ENCODE measurements at places on chromosomes 3 and 15.

DNA sequence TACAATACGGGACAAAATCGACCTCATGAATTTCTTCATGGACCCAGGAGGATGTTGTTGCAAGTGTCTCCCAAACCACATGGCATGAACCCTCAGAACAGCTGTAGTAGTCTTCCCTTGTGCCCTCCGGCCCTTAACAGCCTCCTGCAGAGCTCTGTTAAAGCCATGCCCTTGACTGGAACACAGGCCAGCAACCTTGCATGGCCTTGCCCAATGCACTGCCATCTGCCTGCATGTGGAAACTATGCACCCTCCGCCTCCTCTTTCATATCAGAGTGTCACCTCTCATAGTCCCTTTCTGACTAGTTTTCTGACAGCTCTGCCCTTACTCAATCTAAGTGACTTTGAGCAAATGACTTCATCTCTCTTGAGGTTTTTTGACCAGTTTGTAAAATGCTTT lies 39.4 kb upstream of the TRIM71 start:
- DNase-seq: no peak

- DNase-seq: no peak
Measured at GRCh38 chr15:62879770-62880169, 162.8 kb upstream of the TPM1 start.

GRCh38 chr3:183375787-183376186 lies 52.6 kb downstream of the MCF2L2 start:
- DNase-seq: no peak

DNA sequence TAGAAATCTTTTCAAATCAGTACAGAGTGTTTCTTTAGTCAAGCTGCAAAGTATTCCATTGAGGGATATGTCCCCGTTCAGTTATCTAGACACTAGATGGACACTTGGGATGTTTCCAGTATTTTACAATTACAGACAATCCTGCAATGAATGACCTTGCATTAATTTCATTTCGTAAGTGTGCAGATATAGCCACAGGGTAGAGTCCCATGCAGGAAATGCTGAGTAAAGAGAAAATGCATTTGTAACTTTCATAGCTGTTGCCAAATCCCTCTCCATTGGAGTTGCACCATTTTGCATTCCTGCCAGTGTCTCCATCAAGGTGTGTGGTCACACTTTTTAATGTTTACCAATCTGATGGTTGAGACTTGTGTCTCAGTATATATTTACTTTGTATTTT lies 92.5 kb downstream of the LIPC start:
- no peak for DNase-seq
